LHCN-M2 (cell line): ENCODE measurements at places on chromosomes 12 and 14. TPM values are rescaled to one million over a fixed set of nuclear protein-coding genes. Genes with fewer than 3 reads are reported as not detected.

The KRT6C gene
- not detected in 2 replicates for total RNA-seq

DNA sequence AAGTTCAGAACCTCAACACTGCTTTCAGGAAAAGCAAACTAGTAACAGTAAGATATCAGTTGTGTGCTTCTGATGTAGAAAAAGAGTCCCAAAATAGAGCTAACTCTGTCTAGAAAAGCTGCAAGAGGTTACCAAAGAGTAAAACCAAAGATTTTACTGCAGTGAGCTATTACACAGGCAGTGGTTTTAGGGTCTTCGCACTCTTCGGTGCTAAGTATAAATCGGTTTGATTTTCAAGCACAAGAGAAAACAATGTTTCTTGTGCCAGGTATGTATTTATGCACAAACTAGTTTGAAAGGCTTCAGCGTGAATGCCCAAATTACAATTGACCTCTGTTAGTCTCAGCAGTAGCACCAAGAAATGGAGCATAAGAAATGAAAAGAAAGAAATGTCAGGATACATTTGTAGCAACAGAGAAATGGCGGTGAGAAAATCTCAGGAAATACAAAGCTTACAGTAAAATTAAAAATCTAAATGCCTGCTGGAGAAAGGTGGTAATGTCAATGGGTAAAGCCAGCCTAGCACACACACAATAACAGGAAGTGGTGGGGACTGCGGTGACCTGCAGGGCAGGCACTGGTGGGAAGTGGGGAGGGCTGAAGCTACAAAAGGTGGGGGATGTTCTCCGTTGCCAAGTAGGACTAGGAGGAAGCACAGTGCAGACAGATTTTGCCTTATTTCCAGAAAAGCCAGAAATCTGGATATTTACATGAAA is 18.0 kb upstream of the DYRK2 start:
- DNase-seq, result peak; percentile 14

- DNase-seq, result peak; percentile 89
These were observed 135.1 kb downstream of the RBM19 start for GRCh38 chr12:113831016-113831415.

- peak; percentile 45 for DNase-seq
These were observed 62.8 kb upstream of the RFLNA start for GRCh38 chr12:124231980-124232653.

The ARHGAP9 gene
- 0.23 TPM in 1 of 2 replicates, not detected in the other for total RNA-seq

The TMEM253 gene
- 0.13 TPM in 1 of 2 replicates, not detected in the other for total RNA-seq

The CCDC38 gene
- total RNA-seq, result not detected in 2 replicates

DNA sequence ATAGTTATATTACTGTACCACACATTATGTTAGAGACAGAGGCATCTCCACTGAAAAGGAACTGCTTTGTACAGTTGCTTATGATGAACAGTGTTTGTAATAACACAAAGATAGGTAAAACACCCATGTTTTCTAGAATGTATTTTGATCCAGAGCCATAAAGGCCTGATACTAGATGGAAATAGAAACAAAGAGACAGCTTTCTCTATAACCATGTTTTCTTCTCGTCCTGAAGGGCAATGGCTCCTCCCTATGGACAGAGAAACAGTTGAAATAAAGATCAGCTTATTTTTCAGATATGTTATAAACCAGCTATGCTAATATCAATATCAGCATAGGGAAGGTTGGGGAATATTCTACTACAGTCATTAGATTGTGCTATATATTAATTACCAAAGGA is 109.2 kb downstream of the ATXN7L3B start:
- peak; percentile 18 for DNase-seq

DNA sequence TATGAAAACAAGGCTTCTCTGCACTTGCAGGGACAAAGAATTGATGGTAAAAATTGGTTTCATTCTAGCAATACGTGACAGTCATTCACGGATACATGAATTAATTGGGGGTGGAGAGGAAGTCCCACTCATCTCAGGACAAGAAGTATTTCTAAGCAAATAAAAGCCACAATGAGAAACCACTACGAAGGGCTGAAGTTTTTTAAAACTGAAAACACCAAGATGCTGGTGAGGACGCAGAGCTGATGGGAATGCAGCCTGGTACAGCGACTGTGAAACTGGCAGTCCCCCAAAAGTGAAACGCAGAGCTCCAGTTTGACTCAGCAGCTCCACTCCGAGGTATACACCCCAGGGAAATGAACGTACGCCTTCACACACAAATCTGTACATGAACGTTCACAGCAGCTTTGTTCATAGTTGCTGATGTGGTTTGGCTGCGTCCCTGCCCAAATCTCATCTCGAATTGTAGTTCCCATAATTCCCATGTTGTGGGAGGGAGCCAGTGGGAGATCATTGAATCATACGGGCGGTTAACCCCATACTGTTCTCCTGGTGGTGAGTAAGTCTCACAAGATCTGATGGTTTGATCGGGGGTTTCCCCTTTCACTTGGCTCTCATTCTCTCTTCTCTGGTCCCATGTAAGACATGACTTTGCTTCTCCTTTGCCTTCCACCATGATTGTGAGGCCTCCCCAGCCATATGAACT is 89.0 kb downstream of the SCARB1 start:
- DNase-seq, result peak; percentile 98

GRCh38 chr12:119683816-119684215 is 15.9 kb downstream of the PRKAB1 start:
- DNase-seq, result no peak

The C12orf60 gene
- 1.5 and 3.2 TPM in 2 replicates for total RNA-seq

DNA sequence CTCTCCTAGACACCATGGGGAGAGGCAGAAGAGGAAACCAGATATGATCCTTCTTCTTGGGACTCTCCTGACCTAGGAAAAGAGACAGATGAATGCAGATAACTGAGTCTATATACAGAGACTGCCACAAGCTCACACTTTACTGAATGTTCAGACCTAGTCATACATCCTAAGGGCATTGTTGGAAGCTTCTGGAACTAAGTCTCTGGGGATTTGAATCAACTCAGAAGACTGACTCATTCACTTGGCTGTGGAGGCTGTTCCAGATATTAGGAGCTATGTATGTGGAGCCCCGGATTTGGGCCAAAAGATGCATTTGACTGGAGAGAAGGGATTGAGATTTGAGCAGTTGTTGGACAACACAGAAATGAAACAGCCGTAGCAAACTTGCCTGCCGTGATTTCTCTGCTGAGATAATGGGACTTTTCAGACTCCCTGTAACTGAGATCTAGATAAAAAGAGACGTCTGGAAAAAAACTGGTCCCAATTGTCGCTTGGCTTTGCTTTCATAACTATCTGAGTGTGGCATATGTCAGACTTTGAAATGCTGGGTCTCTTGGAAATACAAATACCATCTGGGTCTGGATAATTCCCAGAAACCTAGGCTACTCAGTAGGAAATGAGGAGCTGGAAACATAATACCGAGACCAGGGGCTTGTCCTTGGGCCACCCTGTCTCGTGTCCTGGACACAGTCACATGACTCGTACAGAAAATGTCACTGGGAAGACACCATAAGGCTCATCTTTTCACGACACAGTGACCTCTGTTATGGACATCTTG is 396.8 kb downstream of the NUAK1 start:
- peak; percentile 75 for DNase-seq

GRCh38 chr12:42402821-42403411 is 76.9 kb downstream of the PPHLN1 start:
- DNase-seq, result no peak

GRCh38 chr12:85237327-85237726 is 42.7 kb upstream of the ALX1 start:
- no peak for DNase-seq

DNA sequence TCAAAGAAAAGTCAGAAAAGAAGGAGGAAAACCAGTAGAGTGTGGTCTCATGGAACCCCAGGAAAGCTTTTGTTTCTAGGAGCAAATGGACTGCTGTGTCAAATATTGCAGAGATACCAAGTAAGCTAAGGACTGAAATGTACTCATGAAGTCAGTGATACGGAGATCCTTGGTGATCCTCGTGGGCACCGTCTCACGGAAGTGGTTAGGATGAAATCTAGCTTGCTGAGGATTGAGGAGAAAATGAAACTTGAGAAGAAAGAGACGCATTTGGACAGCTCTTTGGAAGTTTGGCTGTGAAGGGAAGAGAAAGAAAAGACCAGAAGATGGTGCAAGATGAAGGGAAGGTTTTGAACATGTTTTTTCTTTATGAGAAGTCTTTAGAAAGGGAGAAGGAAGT is 104.0 kb upstream of the CCND2 start:
- peak; percentile 38 for DNase-seq

The PRR4 gene
- total RNA-seq, result 0.34 and 1.9 TPM in 2 replicates

The C12orf76 gene
- 7.7 and 9.0 TPM in 2 replicates for total RNA-seq

DNA sequence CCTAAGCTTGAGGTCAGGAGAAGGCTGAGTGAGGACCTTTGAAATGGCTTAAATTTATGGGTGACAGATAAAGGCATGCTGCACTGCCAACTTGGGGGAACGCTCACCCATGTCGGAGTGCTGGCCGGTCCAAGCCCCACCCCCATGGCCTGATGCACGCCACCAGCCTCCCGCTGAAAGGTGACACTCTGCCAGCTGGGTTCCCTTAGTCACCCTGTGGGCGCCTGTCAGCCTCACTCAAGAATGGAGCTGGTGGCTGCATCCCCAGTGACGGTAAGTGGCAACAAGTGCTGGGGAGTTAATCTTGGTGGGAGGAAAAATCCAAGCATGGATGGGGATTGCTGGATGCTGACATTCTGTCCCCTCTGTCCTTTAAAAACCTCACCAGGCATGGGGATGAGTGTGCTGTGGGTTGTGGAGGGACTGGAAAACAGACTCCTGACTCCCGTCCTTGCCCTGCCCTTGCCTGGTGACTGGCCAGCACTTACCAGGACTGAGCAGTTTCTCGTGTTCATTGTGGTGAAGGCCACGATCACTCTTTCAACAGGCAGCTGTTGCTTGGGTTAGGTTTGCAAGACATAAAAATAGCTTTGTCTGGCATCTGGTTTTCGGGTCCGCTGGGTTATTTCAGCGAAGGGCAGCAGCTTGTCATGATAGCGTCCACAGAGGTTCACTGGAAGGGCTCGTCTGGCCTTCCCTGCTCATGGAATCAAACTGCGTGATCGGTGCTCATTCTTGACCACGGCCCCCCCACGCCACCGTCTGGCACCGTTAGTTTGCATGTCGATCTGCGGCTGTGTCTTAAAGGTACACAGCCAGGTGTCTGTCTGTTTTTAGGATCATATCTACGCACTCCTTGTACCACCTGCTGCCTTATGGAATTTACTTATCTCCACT is 15.0 kb downstream of the ACACB start:
- DNase-seq, result peak; percentile 86

The ADAMTS20 gene
- total RNA-seq, result 0.17 and 0.32 TPM in 2 replicates

The PRORP gene
- total RNA-seq, result 43.3 and 54.4 TPM in 2 replicates

DNA sequence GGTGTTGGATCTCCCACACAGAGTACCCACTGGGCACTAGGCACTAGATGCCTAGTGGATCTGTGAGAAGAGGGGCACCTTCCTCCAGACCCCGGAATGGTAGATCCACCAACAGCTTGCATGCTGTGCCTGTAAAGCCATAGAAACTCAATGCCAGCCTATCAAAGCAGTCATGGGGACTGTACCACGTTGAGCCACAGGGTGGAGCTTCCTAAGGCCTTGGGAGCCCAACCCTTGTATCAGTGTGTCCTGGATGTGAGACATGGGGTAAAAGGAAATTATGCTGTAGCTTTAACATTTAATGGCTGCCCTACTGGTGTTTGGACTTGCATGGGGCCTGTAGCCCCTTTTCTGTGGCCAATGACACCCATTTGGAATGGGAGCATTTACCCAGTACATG is 1024.9 kb downstream of the TMEM121 start:
- no peak for DNase-seq

DNA sequence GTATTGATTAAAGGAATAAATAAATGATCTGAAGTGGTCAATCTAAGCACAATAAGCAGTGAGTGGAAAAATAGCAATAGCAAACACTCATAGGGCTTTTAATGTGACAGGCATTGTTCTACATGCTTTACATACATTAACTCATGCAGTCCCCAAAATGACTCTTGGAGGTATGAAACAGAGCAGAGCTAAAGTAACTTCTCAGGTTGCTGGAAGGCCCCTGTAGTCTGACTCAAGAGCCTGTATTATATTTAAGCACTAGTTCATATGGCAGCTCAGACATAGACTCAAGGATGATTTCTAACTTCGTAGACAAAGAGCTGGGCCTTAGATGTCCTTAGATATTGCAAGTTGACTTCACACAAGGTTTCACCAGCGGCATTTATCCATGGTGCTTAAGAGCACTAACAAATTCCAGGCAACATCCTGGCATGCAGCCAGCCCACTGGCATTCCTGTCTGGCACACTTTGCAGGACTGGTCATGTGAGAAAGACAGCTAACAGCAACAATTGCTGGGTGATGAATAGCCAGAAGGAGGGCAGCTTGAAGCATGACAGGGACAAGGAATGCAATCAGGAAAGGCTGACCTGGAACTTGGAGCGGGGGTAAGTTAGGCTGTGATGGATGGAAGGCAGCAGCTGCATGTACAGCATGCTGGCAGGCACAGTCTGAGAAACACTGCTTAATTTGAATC is 22.9 kb upstream of the KTN1 start:
- peak; percentile 100 for DNase-seq

DNA sequence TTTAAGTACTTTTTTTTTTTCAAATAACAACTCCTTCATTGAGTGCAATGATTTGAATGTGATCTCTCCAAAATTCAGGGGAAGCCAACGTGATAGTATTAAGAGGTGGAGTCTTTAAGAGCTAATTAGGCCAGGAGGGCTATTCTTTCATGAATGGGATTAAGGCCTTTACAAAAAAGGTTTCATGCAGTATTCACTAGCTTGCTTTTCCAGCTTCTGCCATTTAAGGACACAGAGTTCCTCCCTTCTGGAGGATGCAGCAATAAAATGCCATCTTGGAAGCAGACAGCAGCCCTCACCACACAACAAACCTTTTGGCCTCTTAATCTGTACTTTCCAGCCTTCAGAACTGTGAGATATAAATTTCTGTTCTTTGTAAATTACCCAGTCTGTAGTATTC is 586.8 kb upstream of the LMO3 start:
- DNase-seq, result no peak

DNA sequence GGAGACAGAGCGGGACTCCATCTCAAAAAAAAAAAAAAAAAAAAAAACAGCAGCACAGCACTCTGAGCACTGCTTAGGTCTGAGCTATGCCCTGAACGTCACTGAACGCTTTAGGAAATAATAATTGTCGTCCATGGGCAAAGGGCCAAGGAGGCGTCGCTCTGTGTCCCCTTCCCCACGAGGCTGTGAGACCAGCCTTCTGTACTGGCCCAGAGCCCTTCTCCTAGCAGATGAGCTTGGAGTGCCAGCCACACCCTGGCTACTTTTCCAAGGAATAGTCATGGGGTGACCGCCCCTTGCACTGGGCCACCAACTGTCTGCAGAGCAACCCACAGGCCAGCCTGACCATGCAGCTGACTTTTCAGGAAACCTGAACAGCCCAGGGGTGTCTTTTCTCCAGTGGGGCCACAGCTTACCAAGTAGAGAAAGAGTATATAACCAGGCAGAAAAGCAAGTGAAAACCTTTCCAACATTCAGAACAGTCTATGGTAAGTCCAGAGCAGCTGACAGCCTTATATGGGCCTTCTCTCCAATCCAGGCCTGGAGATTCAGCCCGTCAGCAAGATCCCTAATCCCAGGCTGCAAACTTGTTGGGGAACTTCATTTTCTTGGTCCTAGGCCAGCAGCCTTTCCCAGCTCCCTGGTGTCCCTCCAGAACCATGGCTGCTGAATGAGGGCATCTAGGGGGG is 28.5 kb downstream of the CD9 start:
- no peak for DNase-seq

The COPS7A gene
- 111 and 130 TPM in 2 replicates for total RNA-seq
